ENCODE measurements at places on chromosomes 11 and 22.

GRCh38 chr11:69293819-69294505, at the start of gene MYEOV:
Gene MYEOV (plus strand): TSS chr11:69294155. CDS start chr11:69295355, 1,200 bp downstream.
- no peak for DNase-seq

- peak; percentile 6 for DNase-seq
Measured at GRCh38 chr11:108697872-108698473, 33.1 kb downstream of the DDX10 start.

DNA sequence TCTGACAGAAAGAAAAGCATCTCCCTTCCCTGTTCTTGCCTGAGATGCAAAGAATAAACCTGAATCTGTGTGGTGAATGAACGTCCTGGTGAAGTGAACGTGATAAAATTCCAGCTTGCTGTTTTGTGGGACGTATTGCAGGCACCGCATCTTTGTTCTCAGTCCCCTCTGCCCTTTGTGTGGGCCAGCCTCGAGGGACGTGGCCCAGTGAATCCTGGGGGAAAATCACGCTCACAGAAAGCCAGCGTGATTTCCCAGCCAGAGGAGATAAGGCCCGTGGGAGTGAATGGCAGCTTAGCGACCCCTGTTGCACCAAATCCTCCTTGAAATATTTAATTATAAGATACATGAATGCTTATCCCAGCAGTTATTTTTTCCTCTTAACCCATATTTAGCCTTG, 129.1 kb downstream of the COMMD9 start:
- peak; percentile 62 for DNase-seq

DNA sequence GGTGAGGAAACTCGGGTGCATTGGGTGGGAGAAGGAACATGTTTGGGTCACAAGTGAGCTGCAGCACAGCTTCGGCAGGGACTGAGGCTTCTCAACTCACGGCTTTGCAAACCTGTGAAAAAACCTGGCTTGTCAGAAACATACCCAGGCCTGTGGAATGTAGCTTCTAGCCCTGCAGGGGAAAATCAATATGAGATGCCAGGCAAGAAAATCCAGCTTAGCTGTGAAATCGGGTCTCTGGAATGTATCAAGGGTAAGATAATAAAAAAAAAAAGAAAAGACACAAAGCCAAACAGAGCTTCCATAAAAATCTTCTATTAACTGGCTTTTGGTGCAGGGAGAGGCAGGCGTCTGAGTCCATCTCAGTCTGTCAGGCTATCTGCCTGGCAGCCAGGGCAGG, 28.5 kb downstream of the UQCR10 start:
- no peak for DNase-seq

- no peak for DNase-seq
Measured at GRCh38 chr11:98600103-98600502, 420.6 kb upstream of the CNTN5 start.

DNA sequence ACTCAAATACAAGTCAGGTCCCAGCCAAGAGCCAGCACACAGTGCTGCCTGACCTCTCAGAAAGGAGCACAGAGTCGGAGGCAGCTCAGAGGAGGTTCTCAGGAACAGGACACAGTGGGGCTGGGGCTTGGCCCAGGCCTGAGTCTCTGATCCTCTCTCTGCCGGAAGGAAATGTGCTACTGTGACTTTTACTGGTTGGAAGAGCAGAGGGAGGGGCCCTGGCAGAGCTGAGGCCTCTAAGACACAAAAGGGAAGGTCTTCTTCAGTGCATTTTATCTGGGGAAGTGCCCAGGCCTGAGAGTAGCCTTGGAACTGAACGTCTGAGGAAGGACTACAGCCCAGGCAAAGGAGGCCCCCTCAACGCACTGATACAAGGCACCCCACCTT, 16.2 kb upstream of the CASTOR1 start:
- DNase-seq: no peak

DNA sequence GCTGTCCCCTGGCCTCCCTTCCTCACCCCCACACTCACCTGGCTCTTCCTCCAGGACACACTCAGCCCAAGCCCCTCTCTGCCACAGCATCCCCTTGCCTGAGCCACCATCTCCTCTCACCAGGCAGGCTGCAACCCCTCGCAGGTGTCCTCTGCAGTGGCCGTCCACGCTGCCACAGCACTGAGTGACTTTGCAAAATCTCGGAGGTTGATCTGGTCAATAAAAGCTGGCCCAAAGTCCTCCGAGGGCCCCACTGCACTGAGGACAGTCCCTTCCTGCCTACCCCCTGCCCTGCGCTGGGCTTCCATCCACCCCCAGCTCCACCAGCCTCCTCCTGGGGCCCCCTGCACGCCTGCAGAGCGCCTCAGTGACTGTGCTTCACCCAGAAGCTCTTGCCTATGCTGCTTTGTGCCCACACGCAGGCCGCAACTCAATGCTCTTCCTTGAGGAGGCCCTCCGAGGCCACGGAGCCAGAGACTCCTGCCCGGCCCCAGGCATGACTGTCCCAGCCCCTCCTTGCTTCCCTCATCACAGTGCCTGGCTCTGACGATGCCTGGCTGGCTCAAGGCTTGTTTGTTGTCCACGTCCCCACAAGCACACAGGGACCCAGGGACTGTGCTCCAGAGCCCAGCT, 30.8 kb upstream of the SLC22A12 start:
- DNase-seq: no peak

Measured in NCI-H2227 treated with DMSO at 0.1 percent for 48 hours (cell line).